ENCODE measurements at places on chromosomes 2 and 18.
A peak's percentile ranks its signal among the peaks of the same experiment; 100 is the strongest.

GRCh38 chr2:113213061-113213930 lies 39.5 kb downstream of the PSD4 start:
- no peak for DNase-seq

GRCh38 chr2:216399621-216400020 lies 12.7 kb upstream of the SMARCAL1 start:
- peak; percentile 42 for DNase-seq

- peak; percentile 9 for DNase-seq
These were observed 6.8 kb downstream of the BIRC6 start for GRCh38 chr2:32363597-32363996.

DNA sequence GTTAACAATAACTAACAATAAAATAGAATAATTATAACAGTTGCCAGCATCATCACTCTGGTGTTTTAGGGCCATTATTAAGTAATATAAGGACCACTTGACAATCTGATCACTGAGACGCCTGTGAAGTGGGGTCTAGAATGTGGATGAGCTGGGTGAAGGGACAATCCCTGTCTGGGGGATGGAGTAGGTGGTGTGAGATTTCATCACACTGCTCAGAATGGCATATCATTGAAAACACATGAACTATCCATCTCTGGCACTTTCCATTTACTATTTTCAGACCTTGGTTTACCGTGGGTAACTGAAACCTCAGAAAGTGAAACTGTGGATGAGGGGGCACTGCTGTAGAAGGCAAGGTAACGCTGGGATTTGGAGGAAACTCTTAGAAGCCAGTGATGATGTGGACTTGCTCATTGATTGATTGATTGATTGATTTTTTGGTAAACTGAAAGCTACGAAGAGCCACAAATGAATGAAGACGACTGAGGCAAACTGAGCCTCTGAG lies 204.4 kb upstream of the TWIST2 start:
- DNase-seq, result no peak

DNA sequence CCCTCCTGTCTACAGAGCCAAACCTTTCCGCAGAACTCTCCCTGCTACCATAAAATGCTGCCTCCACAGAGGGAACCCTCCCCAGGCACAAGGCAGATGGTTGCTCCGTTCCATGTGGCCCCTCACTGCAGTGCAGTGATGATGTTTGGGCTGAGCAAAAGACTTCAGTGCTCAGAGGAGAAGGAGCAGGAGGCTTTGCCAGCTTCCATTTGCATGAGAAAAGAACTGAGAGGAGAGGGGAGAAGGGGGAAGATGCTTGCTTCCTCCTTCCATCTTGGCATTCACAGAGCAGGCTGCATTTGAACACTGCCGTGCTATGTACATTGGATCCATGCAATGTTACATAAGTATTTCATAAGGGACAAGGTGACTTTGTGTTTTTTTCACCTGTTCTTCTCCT lies 46.6 kb upstream of the TMEM200C start:
- DNase-seq, result no peak

- no peak for DNase-seq
These were observed 14.3 kb upstream of the PRSS56 start for GRCh38 chr2:232505856-232506255.
